ENCODE measurements at places on chromosomes 6 and 20.
A peak's percentile ranks its signal among the peaks of the same experiment; 100 is the strongest.

- peak; percentile 32 for DNase-seq
Measured at GRCh38 chr6:169722362-169723199, 1.7 kb downstream of the PHF10 start.

DNA sequence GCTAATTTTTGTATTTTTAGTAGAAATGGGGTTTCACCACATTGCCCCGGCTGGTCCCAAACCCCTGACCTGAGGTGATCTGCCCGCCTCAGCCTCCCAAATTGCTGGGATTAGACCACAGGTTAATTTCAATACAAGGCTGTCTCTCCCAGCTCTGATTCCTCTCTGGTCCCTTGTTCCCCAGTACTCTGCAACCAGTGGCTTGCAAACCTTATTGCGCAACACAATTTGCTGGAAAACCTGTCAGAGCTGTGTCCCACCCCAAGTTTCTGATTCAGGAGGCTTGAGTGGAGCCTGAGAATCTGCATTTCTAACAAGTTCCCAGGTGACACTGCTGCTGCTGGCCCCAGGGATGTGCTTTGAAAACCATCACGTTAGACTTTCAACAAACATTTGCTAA, 96.2 kb upstream of the SRSF6 start:
- DNase-seq = no peak

- DNase-seq = no peak
Measured at GRCh38 chr20:21214431-21214830, 88.5 kb downstream of the KIZ start.

- no peak for DNase-seq
Measured at GRCh38 chr6:106916891-106917290, 57.6 kb downstream of the CD24 start.

DNA sequence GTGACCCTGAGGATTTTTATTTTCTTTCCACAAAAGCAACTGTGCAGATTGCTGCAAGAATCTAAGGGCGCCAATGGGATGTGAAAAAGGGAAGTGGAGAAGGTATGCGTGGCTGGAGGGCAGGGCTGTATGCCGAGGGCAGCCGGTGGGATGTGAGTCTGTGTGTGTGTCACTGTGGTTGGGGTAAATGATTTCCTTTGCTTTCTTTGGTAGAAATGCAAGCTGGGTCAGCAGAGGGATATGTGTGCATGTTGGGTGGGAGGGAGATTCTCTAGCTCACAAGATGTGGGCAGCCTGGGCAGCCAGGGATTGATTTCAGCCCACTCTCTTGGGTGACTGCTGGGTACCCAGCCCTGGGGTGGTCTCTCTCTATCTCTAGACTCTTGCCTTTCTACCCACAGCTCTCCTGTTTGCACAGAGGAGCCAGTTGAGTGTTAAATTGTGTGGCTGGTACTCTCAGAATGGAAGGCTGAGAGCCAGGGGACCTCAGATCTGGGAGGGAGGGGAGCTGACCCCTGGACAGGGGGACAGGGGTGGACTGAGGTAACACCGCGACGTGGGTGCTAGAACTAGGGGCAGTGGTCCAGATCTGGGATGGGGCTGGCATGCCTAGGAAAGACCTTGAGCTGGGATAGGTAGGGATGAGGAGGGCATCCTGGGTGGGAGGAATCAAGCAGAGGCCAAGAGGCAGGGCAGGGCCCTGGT, 136.8 kb upstream of the RNF24 start:
- DNase-seq = no peak

GRCh38 chr6:144897441-144897921, 612.3 kb downstream of the UTRN start:
- no peak for DNase-seq

DNA sequence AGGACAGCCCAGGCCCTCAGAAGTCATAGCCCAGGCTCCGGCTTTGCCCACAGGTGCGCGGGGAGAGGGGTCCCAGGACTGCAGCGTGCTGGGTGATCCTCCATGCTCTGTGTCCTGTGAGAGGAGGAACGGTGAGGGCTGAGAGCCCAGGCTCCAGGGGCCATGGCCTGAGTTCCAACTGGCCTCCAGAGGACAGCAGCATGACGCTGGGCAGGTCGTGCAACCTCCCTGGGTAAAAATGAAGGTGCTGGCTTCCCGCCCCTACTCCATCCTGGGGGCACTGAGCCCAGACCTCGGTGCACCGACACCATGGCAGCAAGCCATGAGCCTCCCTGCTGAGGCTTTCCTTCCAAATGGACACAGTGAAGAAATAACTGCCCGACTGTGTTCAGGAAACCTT, 305.4 kb downstream of the TAF4 start:
- DNase-seq = no peak

- DNase-seq = no peak
Measured at GRCh38 chr6:29619578-29620160, 13.3 kb downstream of the GABBR1 start.

DNA sequence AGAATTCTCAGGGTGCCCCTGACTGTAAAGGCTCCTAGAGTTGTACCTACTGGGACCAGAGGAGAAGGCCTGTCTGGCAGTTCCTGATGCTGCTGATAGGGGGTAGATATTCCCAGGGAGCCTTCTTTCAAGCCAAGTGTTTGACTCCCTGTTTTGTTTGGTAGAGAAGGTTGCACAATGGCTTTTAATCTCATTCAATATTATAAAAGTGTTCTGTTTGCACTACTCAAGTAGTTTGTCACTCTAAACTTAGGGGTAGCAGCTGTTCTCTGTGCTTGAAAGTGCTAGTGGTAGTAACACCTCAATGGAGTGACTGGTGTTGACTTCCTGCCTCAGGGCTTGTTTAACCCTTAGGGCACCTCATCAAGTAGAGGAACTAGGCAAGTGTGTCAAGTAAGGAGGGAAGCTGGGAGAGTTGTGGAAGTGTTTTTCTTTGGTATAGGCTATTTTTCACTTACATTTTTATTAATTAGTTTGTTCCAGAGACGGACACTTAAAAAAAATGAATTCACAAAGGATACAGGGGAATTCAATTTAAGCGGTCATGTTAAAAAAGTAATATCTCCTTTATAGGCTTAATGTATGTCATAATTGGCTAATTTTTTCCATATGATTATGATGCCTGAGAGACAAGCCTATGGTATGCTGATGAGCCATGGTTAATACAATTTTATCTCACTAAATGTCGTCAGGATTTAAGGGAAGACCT, 38.1 kb downstream of the BICRAL start:
- peak; percentile 85 for DNase-seq

DNA sequence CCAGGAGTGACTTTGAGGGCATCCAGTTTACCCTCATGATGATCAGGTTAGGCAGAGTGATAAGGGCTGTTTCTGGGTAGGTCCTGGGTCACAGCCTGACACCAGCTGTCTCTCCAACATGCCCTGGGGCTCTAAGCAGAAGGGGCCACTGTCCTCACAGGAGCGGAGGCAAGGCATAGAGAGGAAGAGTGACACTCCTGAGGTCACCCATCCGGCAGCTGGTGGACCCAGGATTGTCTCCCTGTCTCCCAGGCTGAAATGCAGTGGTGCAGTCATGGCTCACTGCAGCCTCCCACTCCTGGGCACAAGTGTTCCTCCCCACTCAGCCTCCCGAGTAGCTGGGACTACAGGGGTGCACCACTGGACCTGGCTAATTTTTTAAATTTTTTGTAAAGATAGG, 12.0 kb downstream of the DLGAP4 start:
- no peak for DNase-seq

GRCh38 chr20:48604426-48604825, 223.4 kb downstream of the PREX1 start:
- DNase-seq = no peak

- DNase-seq = no peak
Measured at GRCh38 chr6:74284284-74284683, 588.3 kb downstream of the CD109 start.

- DNase-seq = no peak
Measured at GRCh38 chr20:57666106-57666833, 43.5 kb downstream of the PMEPA1 start.

- no peak for DNase-seq
Measured at GRCh38 chr6:156741287-156742073, 35.7 kb upstream of the ARID1B start.

GRCh38 chr6:138230759-138231380, 12.6 kb upstream of the PBOV1 start:
- no peak for DNase-seq

DNA sequence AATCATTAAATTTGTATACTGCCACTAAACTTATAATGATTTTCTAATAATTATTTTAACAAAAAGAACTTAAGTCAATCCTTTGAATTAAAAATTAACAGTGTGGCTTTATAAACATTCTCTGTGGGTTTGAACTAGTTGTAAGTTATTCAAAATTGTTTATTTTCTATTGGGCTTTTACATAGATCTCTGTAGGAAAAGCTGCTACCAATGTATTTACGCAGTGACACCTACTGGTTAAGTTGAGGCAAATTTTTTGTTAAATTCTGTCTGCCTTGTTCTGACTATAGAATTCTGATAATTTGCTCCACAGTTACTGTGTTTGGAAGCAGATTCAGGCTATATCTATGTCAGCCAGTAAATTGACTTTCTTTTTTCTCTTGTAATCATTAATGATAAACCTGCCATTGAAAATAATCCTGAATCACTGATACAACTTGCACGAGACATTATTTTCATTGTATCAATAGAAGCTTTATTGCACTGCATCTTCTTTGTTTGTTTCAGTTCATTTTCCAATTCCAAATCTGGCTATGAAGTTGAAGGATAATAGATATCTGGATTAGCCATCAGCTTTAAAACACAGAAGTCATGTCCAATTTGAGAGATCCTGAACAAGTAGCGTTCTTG, 66.0 kb upstream of the UTRN start:
- peak; percentile 23 for DNase-seq

- no peak for DNase-seq
Measured at GRCh38 chr6:9197726-9198125, 762.4 kb upstream of the SLC35B3 start.

GRCh38 chr6:136566007-136566487, 15.8 kb upstream of the MAP7 start:
- no peak for DNase-seq

DNA sequence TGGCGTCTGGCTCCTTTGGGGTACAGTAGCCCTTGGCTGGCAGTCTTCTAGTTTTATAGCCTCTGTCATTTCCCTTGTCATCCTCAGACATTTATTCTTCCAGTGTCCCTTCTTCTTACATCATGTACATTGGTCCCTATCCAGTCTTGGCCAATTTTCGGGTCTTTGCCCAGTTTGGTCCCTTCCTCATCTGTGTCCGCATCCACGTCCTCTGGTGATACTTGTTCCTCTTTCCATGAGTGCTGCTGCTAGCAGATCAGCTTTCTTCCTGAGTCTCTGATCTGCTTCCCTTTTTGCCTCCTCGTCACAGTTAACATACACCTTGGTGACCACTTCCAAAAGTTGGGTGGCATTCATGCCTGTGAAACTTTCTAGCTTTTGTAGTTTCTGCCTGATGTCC, 86.2 kb upstream of the GPR6 start:
- no peak for DNase-seq

GRCh38 chr6:402901-403658, 11.5 kb downstream of the IRF4 start:
- no peak for DNase-seq

- no peak for DNase-seq
Measured at GRCh38 chr20:24877652-24878051, 71.4 kb upstream of the CST7 start.

GRCh38 chr6:139973669-139974344, 599.4 kb upstream of the CITED2 start:
- no peak for DNase-seq

DNA sequence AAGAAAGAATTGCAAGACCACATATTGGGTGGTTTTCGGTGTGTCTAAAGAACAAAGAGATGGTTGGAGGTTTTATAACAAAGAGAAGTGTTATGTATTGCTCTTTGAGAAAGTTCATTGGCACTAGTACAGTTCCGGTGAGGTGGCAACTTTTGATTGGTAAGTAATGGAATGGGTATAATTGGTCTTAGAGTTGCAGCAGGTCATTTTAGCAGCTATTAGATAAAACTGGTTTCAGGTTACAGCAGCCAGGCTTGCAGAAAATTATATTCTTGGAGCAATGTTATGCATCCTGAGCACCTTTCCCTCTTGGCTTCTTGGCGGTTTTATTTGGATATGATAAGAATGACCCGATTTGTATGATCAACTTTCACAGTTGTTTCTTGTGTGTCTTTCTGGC, 12.3 kb upstream of the SSTR4 start:
- no peak for DNase-seq

- DNase-seq = no peak
Measured at GRCh38 chr6:3406891-3407809, 49.7 kb downstream of the SLC22A23 start.

DNA sequence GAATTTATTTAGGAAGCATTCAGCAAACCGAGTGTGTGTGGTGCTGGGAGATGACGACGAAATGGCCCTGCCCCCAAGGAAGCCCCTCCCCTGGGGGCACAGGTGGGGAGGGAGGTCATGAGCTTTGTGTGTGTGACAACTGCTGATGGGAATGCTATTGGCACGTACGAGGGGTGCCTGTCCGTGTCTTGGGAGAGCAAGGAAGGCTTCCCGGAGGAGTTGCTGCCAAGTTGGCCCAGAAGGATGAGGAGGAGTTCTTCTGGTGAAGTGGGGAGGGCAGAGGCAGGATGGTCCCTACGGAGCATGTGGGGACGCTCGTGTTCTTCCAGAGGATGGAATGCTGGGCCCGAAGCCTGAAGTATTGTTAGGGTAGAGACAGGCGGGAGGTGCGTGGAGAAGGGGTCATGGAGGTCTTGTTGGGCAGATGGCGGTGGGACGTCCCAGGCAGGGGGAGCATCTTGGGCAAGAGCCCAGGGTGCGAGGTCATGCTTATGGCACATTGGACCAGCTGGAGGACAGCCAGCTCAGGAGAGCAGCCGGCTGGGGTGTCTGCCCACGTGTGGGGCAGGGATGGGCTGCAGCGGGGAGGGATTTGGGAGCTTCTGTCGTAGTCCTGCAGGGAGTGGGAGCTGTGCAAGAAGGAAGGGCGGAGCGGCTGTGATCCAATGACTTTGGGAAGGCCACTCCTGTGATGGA, 46.1 kb downstream of the SYNJ2 start:
- DNase-seq = no peak

GRCh38 chr6:142637624-142638351, 307.2 kb downstream of the HIVEP2 start:
- DNase-seq = no peak

GRCh38 chr20:17655865-17656479, 26.1 kb downstream of the RRBP1 start:
- DNase-seq = no peak

DNA sequence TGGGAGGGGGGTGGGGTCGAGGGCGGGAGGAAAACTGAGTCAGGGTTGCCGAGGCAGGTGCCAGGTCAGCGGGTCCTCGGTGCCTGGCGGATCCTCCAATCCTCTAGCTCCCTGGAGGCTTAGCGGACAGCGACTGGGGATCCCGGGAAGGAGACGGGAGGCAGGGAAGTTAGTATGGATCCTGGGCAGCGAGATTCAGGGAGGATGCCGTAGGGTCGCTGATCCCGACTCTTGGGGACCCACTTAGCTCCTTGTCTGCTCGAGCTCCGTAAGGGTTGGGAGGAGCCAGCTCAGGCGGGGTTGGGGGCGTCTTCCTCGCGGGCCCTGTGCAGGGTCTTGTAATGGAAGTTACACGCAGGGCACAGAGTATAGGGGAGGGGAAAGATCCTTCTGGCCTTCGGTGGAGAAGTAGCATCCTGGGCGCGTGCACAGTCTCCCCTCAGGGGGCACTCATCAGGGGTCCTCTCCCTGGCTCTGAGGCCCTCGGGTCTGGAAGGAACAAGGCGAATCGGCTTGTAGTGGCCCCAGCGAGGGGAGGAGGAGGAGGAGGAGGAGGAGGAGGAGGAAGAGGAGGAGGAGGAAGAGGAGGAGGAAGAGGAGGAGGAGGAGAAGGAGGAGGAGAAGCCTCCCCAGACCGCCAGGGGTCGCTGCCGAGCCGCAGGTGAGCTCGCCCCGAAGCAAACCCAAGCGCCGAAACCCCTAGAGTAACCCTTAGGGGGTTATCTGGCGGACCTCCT, 6.4 kb upstream of the SLC12A5 start:
- DNase-seq = peak; percentile 68

- no peak for DNase-seq
Measured at GRCh38 chr20:32457479-32457986, 99.4 kb downstream of the ASXL1 start.

All from NCI-H345 (cell line).